ENCODE measurements at places on chromosomes 11 and 22. TPM values are rescaled to one million over a fixed set of nuclear protein-coding genes. Genes with fewer than 3 reads are reported as not detected.

Gene BIK
- 1.1 TPM for total RNA-seq

Gene ARHGAP8
- total RNA-seq: 1.4 TPM

Gene MAPK11
- total RNA-seq: 7.8 TPM

Gene IL17RA
- total RNA-seq: 5.3 TPM

Gene OR52I2
- total RNA-seq: not detected

Gene PAMR1
- total RNA-seq: not detected

Gene TTC36
- not detected for total RNA-seq

Gene IRF7
- 7.2 TPM for total RNA-seq

Gene SYCE3
- not detected for total RNA-seq

Gene ELFN2
- 9.6 TPM for total RNA-seq

Gene APOBEC3H
- not detected for total RNA-seq

Gene OR4A16
- total RNA-seq: not detected

Gene LRFN4
- total RNA-seq: 43.2 TPM

Gene AIFM3
- 4.5 TPM for total RNA-seq

Gene OR4C6
- not detected for total RNA-seq

Gene OR8H1
- not detected for total RNA-seq

Gene GNG3
- total RNA-seq: not detected

Gene EXPH5
- total RNA-seq: 0.05 TPM

Gene PATE4
- not detected for total RNA-seq

All from A549 treated with ZK216348 at 1 μM for 4 hours (cell line).